ENCODE measurements at places on chromosomes 6 and 20. TPM values are rescaled to one million over a fixed set of nuclear protein-coding genes. Genes with fewer than 3 reads are reported as not detected.

DNA sequence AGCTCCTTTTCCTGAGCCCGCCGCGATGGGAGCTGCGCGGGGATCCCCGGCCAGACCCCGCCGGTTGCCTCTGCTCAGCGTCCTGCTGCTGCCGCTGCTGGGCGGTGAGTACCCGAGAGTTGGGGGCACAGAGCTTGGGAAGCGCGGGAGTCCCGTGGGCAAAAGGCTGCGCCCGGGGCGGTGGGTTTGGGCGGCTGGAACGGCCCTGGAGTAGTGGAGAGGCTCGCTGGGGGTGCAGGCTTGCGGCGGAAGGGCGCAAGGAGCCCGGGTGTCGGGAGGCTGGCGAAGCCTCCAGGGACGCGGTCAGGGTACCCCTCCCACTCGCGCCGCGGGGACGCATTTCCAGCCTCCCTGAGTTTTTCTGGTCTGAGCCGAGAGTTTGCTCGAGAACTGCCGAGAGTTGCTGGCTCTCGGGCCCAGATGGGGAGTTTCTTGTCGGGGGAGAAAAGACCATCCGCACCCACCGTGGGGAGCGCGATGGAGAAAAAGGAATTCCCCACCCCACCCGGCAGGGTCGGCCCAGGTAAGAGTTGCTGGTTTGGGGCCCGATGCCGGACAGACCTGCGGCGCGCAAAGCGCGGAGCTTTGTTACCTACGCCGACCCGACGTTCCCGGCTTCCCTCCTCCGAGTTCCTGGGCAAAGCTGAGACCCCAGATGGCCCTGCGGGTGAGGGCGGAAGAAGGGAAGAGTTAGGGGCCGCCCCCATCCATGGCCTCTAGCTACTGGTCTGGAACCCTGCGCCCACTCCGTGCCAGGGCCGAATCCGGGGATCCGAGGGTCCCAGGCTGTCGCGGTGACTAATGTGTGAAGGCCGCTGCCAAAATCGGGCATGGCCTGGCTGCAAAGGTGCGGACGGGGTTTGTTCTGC lies 584 bp downstream of the PTK7 start:
- DNase-seq, result no peak

Gene MBOAT1
- 23.9 TPM for polyA plus RNA-seq

Gene PPIL4
- 60.9 TPM for polyA plus RNA-seq

DNA sequence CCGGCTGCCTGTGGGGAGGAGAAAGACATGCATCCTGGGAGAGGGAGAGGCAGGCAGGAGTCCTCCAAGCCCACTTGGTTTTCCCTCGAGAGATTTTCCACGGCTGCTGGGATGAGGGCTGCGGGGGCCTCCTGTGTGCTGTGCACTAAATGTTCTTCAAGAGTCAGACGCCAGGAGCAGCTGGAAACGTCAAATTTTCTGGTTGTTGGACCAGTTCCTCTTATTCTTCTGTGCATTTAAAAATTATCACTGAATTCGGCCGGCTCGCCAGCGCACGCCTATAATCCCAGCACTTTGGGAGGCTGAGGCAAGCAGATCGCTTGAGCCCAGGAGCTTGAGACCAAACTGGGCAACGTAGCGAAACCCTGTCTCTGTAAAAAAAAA lies 32.8 kb upstream of the NTSR1 start:
- DNase-seq, result no peak

GRCh38 chr6:72683797-72684196 lies 61.9 kb downstream of the KCNQ5 start:
- no peak for DNase-seq

- DNase-seq, result no peak
Measured at GRCh38 chr6:137550535-137550934, 56.3 kb upstream of the OLIG3 start.

DNA sequence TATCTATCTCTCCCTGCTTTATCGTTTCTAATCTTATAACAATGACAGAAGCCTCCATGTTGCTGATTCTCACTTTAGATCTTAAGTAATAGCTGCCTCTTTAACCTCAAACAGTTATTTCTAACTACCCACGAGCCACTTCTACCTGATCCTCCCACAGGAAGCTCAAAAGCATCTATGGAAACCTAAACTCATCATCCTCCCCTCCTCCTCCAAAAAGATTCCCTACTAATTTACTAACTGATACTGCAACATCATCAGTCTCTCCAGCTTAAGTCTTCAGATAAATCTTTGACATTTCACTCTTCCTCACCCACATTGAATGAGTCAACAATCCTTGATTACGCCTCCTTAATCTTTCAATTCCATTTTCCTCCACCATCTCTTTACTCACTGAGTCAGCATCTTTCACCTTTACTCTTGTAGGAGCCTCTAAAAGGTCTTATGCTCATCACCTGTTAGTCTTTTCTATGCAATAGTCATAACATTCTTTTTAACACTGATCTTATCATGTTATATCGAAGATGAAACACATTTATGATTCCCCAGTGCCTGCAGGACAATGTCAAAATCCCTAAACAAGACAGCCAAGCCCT lies 526.7 kb upstream of the CDH4 start:
- no peak for DNase-seq

Gene FLOT1
- 147 TPM for polyA plus RNA-seq

Gene BPIFB4
- polyA plus RNA-seq, result not detected

- no peak for DNase-seq
Measured at GRCh38 chr6:43331891-43332290, 23.3 kb upstream of the CRIP3 start.

DNA sequence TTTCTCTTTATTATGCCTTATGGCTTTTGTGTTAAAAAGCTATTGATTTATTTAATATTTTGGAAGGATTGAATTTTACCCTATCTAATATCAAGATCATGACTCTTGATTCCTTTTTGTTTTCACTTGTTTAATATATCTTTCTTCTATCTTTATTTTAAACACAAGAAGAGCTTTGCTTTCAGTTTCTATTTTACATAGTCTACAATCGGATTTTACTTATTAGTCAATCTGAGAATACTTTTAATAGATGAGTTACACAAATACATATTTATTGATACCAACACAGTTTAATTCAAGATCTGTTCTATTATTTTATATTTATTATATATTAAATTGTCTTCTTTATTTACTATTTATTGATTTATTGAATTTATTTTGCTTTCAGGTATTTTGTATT lies 218.8 kb downstream of the ESR1 start:
- no peak for DNase-seq

- DNase-seq, result no peak
Measured at GRCh38 chr6:36735110-36736071, 37.8 kb downstream of the RAB44 start.

DNA sequence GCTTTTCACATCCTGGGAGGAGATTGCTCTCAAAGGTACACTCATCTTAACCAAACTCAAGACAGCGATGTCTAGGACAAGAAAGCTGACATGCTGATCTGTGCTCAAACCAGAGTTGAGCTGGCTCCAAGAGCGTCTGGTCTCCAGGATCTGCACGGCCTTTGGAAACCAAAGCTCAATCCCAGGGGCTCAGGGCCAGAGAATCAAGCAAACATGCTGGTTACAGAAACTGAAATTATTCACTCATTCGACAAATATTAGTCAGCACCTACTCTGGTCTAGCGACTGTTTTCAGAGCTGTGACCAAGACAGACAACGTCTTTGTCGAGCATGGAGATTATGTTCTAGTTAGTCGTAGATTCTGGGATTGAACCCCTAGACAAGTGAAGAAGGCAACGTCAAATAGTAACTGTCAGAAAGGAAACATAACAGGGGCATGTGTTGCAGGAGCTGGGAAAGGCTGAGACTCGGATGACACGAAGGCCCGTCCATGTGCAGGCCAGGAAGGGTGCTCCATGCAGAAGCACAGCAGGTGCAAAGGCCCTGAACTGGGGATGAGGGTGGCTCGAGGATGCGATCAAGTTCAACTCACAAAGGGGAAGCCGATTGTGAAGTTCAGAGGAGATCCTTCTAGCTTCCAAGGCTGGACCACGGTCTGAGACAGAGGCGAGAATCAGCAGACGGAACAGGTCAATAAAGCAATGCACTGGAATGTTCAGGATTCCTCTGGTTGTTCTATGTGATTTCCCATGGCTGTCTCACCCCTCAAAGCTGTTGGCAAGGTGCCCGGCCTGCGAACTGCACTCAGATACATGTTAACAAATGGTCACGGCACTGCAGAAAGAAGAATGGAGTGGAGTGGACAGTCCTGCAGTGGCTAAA lies 12.5 kb upstream of the PCK1 start:
- no peak for DNase-seq

GRCh38 chr6:136890986-136891385 lies 31.1 kb upstream of the SLC35D3 start:
- no peak for DNase-seq

DNA sequence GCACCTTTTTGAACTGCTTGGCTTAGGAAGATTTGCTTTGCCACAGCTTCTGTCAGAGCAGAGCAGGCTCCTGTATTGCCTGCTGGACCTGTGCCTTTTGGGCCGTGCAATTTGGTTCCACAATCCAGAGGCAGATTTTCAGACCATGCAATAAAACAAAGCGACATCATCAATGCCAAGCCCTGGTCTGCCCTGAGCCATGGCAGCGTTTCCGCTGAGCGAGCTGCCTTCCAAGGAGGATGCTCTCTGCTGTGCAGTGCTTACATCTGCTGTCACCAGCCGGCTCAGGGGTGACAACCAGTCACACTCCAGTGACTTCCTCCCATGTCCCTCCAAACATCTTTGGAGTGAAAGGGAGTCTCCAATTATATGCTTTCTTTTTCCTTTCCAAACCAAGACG lies 282.2 kb downstream of the CDH26 start:
- no peak for DNase-seq

Gene PKIB
- polyA plus RNA-seq, result 2.2 TPM

Gene LY6G6F
- 0.69 TPM for polyA plus RNA-seq

- DNase-seq, result no peak
Measured at GRCh38 chr6:107128175-107128574, 12.9 kb upstream of the BEND3 start.

DNA sequence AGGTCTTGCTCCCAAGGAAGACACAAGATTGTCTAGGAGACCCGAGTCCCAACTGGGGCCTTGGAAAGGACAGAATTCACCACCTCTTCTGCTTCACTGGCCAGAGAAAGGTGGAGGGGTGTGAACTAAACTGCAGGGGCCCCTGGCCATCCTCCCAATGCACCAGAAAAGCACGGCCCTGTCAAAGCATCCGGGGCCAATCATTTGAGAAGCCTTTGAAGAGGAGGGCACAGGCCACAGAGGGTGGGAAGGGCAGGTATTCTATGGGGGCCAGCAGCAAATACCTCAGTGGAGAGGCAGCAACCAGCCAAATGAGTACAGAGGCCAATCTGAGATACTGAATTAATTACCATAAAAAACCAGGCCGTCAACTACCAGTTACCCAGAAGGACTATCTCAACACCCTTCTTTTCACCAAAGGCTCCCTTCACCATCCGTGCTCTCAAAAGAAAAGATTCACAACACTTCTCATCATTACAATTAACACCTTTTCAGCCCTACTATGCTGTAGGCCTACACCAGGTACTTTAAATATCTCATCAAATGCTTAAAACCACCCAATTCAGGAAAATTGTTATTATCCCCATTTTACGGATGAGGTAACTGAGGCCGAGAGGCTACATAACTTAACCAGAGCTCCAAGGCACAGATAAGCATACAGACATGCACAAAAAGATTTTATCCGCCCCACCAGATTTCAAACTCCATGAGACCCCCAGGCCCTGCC lies 50.7 kb downstream of the TRERF1 start:
- no peak for DNase-seq

- DNase-seq, result no peak
Measured at GRCh38 chr6:145948328-145948727, 15.8 kb downstream of the SHPRH start.

- DNase-seq, result no peak
Measured at GRCh38 chr20:32294071-32294470, 16.6 kb downstream of the KIF3B start.

Gene PAX1
- polyA plus RNA-seq, result not detected

Gene HCRTR2
- polyA plus RNA-seq, result 0.51 TPM

Measured in left renal cortex interstitium (tissue), 4 donors.